ENCODE measurements at places on chromosomes 7 and 10.

GRCh38 chr10:73717556-73717955, 19.6 kb upstream of the AGAP5 start:
- DNase-seq, result no peak

- no peak for DNase-seq
Observed at GRCh38 chr7:77427996-77428603, 12.0 kb upstream of the GSAP start.

- DNase-seq, result no peak
Observed at GRCh38 chr7:77667459-77668086, 28.7 kb upstream of the RSBN1L start.

- no peak for DNase-seq
Observed at GRCh38 chr7:75737856-75738603, 711 bp downstream of the HIP1 start.

- no peak for DNase-seq
Observed at GRCh38 chr10:105834261-105835059, 1193.4 kb downstream of the SORCS3 start.

GRCh38 chr7:121329191-121330052, 622 bp downstream of the WNT16 start:
- no peak for DNase-seq

DNA sequence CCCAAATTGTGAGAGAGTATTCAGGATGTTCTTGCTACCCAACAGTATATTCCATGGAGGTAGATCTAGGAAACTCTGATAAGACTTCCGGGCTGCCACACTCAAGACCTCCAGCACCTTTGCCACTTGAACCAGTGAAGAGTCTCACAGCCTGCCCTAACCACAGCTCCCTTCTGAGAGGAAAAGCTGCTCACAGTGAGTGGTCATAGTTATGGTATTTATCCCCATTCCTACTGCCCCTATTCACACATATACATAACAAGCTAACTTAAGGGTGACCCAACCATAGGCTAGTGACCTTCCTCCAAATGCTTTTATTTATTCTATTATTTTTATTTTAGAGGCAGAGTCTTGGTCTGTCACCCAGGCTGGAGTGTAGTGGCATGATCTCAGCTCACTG, 156.3 kb downstream of the PTEN start:
- no peak for DNase-seq

DNA sequence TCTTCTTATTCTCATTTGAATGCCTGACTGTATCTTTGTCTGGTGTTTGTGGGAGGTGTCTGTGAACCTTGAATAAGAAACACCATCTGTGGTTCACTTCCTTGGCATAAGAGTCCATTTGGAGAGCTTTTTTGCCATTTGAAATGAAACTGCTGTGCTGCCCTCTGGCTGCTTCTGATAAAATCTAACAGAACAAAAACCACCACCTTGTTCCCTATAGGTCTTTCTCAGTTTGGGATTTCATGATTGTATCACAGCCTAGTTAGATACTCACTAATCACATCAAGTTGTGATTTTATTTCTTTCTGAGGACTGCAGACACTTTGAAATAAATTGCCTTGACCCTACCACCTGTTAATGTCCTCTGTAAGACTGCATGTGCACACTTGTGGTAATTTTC, 102.7 kb upstream of the FAM13C start:
- no peak for DNase-seq
